Stimulated activated CD4-positive, alpha-beta T cell treated with anti-CD3 and anti-CD28 coated beads, Interleukin-12 subunit alpha, Interleukin-12 subunit beta, amount 100 ng/mL, for 24 hours (primary cell): ENCODE measurements at places on chromosomes 3 and 15.

DNA sequence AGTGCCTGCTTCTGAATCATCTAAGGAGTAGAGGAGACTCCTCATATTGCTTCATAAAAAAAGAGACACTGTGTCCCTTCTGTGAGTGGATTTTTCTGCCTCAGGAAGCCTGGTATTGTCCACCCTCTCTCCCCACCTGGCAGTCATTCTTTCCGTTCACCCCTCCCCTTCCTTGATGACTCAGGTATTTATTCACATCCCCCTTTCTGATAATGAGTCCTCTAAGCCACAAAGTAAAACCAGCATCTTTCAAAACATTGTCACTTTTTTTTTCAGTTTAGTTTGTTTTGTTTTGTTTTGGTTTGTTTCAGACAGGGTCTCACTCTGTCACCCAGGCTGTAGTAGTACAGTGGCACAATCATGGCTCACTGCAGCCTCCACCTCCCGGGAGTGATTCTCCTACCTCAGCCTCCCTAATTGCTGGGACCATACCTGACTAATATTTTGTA, 65.2 kb upstream of the UBE2E1 start:
- peak; percentile 29 for DNase-seq

- no peak for DNase-seq
These were observed 248.4 kb downstream of the ISL2 start for GRCh38 chr15:76584868-76585575.

DNA sequence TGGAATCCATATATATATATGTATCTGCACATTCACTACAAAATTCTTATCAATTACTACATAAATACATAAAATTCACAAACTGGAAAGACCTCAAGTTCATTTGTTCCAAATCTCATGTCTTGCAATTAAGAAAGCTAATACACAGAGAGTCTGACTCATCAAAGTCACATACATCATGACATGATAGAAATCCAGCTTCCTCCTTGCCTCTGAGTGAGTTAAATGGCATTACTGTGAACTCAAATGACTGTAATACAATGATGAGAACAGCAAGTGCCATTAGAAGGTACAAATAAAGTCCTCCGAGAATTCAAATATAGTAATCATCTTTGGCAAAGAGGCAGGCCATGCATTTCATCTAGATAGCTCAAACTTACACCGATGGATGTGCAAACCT, 55.1 kb upstream of the AGTR1 start:
- no peak for DNase-seq

DNA sequence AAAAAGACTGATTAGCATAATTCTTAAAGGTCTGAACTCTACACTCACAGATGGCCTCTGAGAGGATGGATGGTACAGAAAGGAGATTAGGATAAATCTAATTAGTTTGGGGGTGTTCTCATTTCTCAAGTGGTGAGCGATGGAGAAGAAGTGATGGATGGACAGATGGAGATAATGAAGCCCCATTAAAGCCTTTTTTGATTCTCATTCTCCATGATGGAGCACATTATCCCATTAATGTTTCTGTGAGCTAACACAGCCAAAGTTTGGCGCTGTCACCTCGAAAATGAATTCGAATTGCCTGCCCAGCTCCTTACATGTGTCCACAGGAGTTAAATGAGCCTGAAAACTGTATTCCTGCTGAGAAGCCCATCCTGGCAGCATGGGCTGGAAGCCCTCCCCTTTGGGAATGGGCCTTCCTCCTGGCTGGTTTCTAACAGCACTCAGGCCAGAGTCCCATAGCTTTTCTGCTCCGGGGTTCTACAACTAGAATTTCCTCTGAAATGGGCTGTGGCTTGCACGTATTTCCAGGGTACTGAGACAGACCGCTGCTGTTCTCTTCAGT, 726.0 kb upstream of the CFAP20DC start:
- no peak for DNase-seq

DNA sequence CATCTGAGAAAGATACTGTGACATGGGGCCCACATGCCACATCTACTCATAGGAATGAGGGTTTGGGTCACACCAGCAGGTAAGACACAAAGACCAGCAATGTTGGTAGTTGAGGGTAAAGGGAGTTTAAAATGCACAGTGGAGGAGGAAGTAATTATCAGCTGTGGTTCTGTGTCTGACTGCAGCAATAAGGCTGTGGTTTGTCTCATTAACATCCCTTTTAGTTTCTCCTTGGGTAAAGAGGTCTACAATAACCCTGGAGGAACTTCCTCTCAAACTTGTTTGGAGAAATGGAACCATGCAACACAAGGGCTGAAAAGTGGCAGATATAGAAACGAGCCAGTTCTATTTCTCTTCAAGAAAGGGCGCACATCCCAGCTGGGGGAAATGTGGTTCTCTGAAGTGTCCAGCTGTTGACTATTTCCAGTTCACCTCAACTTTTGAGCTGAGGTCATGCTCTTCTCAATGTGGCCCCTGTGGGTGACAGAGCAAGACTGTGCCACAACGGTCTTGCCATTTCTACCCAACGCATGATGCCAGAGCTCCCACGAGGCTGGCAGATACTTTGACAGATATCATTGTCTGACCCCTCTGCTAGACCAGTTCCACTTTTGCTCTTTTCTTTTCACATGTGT, 234.3 kb downstream of the SQOR start:
- no peak for DNase-seq

DNA sequence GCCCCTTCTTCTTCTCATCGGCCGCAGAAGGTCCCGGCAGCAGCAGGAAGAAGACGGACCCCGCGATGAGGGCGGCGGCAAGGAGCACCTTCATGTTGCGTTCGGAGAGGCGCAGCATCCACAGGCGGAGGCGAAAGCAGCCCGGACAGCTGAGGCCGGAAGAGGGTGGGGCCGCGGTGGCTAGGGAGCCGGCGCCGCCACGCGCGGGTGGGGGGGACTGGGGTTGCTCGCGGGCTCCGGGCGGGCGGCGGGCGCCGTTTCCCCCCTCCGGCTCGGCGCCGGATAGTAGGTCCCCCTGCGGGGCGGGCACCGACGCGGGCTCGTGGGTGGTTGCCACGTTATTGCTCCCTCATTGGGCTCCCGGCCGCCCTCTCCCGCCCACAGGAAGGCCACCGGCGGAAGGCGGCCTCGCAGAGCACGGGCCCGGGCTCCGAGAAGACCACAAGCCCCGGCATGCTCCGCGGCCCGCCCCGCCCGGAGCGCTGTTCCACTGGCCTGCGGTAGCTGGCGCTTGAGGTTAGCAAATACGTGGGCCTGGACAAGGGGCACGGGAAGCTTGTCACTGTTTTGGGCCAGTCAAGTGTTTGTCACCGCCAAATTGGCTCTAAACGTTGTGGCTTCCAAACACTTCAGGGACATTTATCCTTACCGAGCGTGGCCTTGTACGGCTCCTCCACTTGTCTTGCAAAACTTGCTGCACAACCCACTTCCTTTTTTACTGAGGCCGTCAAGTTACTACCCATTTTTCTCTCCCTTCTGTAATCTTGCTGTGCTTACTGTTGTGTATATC, at the start of gene PPIB:
Gene PPIB, minus strand, starts transcription at position 154 of the 790 bp plus-strand sequence. Its CDS starts 36 bp downstream, at position 118.
- peak; percentile 92 for DNase-seq

DNA sequence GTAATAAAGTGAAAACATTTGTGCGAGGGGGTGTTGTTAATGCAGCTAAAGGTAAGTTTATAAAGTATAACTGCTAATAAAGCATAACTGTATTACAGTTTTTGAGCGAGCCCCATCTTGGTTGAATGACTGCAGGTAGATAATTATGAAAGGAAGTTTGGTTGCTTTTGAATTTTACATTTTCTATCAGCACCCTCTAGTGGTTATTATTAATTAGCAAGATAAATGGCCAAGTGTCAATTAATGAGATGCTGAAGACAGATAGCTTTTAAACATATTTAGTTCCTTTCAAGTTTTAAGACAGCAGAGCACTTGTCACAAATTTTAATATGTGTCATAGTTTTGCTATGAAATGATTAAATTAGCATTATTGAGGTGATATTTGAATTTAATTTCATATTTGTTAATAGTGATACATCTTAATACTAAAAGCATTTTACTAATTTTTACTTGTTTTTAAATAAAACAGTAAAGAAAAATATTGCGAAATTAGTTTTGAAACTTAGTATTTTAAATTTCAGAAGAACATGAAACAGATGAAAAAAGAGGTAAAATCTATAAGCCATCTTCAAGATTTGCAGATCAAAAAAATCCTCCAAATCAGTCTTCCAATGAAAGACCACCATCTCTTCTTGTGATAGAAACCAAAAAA, 15.1 kb downstream of the U2SURP start:
- no peak for DNase-seq

DNA sequence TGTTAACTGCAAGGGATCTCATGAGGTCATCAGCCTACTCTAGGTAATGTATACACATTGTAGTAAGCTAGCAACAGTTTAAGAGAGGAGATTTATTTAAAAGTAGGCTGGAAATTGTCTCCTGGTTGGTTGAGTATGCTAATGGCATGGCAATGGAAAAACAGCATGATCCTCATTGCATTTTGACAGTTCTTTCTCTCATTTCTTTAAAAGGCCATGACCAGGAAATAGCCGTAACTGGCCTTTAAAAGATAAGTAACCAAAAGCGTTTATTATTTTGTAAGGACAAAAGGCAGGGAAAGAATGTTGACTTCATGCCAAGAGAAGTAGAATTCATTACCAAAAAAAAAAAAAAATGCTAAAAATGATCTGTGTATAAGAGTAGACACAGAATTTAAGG, 310.3 kb downstream of the FGF12 start:
- no peak for DNase-seq

GRCh38 chr3:133303430-133303829, 96.4 kb upstream of the BFSP2 start:
- DNase-seq, result no peak

DNA sequence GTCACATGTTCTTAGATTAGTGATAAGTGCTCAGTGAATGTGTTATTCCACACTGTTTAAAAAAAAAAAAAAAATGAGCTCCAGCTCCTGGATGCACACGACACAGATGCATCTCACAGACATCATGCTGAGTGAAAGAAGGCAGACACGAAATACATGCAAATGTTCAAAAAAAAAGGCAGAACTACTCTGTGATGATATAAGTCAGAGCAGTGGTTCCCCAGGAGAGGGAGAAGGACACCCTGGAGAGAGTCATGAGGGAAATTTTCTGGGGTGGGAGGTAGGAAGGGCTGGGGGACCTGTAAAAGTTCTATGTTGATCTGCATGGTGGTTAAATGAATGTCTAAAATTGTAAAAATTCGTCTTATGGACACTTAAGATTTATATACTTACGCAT, 4.3 kb downstream of the CSRNP1 start:
- no peak for DNase-seq

DNA sequence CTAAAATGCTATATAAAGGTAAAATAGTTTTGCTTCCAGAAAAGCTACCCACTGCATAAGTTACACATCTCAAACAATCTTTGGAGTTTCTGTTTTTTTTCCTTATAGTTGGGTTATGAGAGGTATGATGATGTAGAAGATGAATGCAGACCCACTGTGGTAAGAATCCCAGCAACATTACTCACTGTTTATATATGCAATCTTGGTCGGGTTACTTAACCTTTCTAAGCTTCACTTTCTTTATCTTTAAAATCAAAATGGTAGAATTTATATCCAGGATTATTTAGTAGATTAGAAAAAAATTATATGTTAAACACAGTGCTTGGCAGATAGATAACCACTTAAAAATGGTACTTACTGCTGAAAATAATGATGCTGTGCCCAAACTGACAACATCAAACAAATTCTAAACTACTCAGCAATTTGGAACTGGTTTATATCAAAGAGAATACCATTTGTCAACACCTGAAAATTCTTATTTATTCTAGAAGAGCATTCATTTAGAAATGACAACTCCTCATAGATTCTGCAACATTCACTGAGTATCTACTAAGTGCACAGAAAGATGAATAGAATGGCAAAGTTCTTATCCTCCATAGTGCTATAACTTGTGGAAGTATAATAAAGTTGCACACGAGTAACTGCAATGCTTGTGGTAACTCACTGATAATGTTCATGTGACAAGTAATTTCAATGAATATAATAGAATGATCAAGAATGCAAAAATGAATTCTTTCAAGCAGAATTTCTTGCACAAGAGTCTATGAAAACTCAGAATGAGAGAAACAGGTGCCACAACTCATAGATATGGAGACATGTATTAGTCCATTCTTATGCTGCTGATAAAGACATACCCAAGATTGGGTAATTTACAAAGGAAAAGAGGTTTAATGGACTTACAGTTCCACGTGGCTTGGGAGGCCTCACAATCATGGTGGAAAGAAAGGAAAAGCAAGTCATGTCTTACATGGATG, 129.0 kb upstream of the SLC7A14 start:
- no peak for DNase-seq

DNA sequence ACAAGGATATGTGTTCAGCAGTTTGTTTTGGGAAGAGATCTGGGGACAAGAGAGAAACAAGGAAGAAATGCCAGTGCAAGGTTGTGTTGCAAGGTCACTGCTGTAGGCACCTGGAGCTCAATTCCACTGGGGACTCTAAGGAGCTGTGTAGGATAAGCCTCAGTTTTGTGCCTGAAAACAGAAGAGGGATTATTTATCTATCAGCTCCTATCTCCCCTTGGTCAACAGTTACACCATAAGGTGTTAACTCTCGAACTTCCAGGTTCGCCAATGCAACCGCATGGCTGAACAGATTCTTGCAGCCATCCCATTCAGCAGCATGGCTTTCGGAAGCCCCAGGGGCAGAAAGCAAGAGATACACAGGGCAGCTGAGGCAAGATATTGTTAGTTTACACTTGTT, 41.6 kb upstream of the CNOT10 start:
- no peak for DNase-seq

GRCh38 chr3:47605652-47606051, 27.0 kb upstream of the CSPG5 start:
- no peak for DNase-seq

GRCh38 chr3:30112902-30113484, 493.4 kb upstream of the TGFBR2 start:
- no peak for DNase-seq

GRCh38 chr15:43771816-43772215, 5.0 kb downstream of the ELL3 start:
- no peak for DNase-seq

DNA sequence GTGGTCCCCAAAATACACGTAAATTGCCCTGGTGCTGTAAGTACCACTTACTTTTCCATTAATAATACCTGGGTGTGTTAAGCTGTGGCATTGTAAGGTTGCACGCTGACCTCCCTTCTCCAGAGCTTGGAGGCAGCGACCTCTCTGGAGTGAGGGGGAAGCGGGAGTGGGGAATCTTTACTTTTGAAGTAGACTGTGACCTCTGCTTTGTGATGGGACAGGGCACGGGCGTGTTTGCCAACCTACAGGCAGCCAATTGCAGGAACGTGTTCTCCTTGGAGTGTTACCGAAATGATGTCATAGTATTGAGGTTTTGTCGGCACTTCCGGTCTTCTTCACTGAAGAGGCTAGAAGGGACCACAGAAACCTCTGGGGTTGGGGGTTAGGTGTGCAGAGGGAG, 227.3 kb upstream of the C2CD4B start:
- DNase-seq, result no peak

DNA sequence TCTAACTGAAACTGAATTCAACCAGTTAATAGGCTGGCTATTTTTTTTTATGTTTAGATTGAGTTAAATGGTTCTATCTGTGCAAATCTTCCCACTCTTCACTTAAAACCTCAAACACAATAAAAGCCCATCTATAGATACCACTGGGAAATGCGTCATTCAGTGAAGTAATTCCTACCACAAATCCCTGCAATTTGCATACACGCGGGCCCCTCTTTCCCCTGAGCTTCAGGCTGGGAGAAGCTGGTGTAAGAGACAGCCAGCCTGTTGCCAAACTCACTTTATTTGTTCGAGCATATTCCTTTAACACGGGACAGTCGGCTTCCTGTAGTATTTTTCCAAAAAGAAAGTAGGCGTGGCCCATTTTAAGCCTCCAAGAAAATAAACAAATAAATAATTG, 26.0 kb upstream of the MCTP2 start:
- DNase-seq, result no peak
